ENCODE measurements at places on chromosomes 1 and 21. TPM values are rescaled to one million over a fixed set of nuclear protein-coding genes. Genes with fewer than 3 reads are reported as not detected.

The CD2 gene
- total RNA-seq, result not detected

The SLC35F3 gene
- total RNA-seq, result 6.5 TPM

The UCHL5 gene
- total RNA-seq, result 50.0 TPM

The ZNF648 gene
- 0.71 TPM for total RNA-seq

The TMEM63A gene
- total RNA-seq, result 33.0 TPM

The SLC9C2 gene
- not detected for total RNA-seq

The KRTAP19-3 gene
- not detected for total RNA-seq

The ENAH gene
- total RNA-seq, result 113 TPM

The ATP1A4 gene
- total RNA-seq, result 0.60 TPM

The OPTC gene
- total RNA-seq, result 40.7 TPM

The FCRL1 gene
- total RNA-seq, result 0.44 TPM

The NKAIN1 gene
- total RNA-seq, result 12.1 TPM

The PLA2G4A gene
- total RNA-seq, result 11.1 TPM

Data from camera-type eye (tissue), 1 donor.